Peyer's patch (tissue), 4 donors: ENCODE measurements at places on chromosomes 7 and 10. TPM values are rescaled to one million over a fixed set of nuclear protein-coding genes. Genes with fewer than 3 reads are reported as not detected.

DNA sequence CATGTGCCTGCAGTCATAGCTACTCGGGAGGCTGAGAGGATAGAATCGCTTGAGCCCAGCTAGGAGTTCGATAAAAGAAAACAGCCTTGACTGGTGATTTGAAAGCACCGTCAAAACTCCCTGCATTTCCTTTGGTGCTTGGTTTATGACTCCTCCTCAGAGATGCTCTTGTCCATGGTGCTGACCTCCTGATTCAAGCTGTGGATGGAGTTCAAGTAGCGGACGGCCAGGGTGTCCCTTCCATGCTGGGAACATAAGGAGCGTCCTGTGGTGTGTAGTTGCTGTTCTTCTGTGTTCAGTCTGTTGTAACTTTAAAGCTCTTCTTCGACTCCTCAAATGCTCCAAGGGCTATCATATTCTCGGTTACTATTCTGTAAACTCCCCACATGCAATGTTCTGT is 382.5 kb upstream of the KIAA1217 start:
- DNase-seq = no peak
- no peak overlapping the region for H3K4me3 ChIP-seq
- no peaks in the 10 kb centered on the region for H3K4me1 ChIP-seq
- H3K27ac ChIP-seq = no peak overlapping the region

- no peaks in the 10 kb centered on the region for H3K36me3 ChIP-seq
- H3K27ac ChIP-seq = no peak overlapping the region
- H3K4me1 ChIP-seq = no peaks in the 10 kb centered on the region
Measured at GRCh38 chr7:116193329-116194087, 16.8 kb upstream of the TES start.

DNA sequence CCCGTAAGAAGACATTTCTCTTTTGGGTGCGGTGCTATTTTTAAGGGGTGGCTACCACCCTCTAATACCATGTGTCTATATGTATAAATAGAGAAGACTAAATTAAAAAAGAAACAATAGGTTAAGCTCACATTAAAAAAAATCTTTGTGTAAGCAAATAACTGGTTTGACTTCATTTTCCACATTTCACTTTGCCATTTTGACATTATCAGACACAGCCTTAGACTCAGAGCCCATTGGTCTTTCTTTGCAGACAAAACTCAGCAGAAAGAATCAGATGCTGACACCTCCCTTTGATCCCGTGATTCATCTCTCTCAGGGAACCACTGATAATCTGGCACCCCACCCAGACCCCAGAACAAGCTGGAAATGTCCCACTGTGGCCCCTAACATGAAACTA is 74.5 kb downstream of the EMX2 start:
- H3K36me3 ChIP-seq = no peaks in the 10 kb centered on the region
- H3K4me1 ChIP-seq = no peaks in the 10 kb centered on the region
- no peaks in the 10 kb centered on the region for H3K27me3 ChIP-seq
- no peak overlapping the region for H3K27ac ChIP-seq

- H3K27ac ChIP-seq = no peak overlapping the region
- no peaks in the 10 kb centered on the region for H3K4me1 ChIP-seq
- H3K36me3 ChIP-seq = no peaks in the 10 kb centered on the region
- H3K4me3 ChIP-seq = no peak overlapping the region
- no peaks in the 10 kb centered on the region for H3K27me3 ChIP-seq
Measured at GRCh38 chr10:87767253-87767652, 50.8 kb downstream of the ATAD1 start.

GRCh38 chr10:114513381-114513792 is 109.1 kb upstream of the AFAP1L2 start:
- no peaks in the 10 kb centered on the region for H3K27me3 ChIP-seq
- H3K4me3 ChIP-seq = no peak overlapping the region
- H3K4me1 ChIP-seq = peaks cover 5% of the 10 kb centered on the region
- DNase-seq = no peak
- H3K36me3 ChIP-seq = no peaks in the 10 kb centered on the region

- H3K27me3 ChIP-seq = no peaks in the 10 kb centered on the region
- no peak for DNase-seq
- H3K36me3 ChIP-seq = no peaks in the 10 kb centered on the region
- H3K4me1 ChIP-seq = peaks cover 24% of the 10 kb centered on the region
- H3K27ac ChIP-seq = no peak overlapping the region
Measured at GRCh38 chr7:106062521-106062931, 49.6 kb downstream of the SYPL1 start.

- H3K4me1 ChIP-seq = no peaks in the 10 kb centered on the region
- H3K27ac ChIP-seq = no peak overlapping the region
- H3K36me3 ChIP-seq = no peaks in the 10 kb centered on the region
- no peak overlapping the region for H3K4me3 ChIP-seq
- no peaks in the 10 kb centered on the region for H3K27me3 ChIP-seq
Measured at GRCh38 chr7:22591271-22591670, 91.3 kb upstream of the STEAP1B start.

DNA sequence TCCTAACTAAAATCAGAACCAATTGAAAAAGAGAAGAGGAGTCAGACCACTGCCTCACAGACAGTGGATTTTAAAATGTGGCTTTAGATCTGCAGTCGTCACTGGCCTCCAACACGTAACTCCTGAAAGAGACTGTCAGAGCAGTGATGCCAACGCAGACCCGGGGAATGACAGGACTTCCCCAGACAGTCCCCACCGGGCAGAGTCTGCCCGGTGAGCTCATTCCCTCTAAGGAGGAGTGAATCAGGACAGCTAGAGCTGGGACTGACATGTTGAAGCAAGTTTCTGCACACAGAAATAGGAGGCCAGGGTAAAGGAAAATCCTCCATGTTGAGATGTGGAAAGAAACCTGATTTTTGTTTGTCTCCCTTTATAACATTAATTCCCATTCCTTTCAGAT is 105.0 kb downstream of the TES start:
- no peak overlapping the region for H3K27ac ChIP-seq
- no peak for DNase-seq
- H3K4me3 ChIP-seq = no peak overlapping the region
- no peaks in the 10 kb centered on the region for H3K4me1 ChIP-seq
- H3K36me3 ChIP-seq = no peaks in the 10 kb centered on the region
- H3K27me3 ChIP-seq = no peaks in the 10 kb centered on the region

DNA sequence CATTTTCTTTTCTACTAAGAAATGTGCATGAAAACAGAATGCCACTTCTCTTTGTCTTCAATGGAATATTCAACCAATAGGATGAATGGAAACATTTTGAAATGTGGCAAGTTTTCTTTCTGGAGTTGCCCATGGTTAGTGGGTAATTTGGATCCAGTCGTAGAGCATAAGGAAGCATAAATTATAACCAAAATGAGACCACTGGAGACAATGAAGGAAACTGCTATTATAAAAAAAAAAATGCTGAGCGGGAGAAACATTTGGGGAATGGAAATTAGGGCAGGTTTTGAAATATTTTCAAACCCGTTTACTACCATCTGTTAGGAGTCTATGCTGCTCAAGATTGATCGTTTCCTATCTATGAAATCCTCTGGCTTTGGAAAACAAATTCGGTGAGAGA is 182.9 kb upstream of the PRKCQ start:
- no peaks in the 10 kb centered on the region for H3K27me3 ChIP-seq
- DNase-seq = no peak
- H3K4me1 ChIP-seq = no peaks in the 10 kb centered on the region
- no peaks in the 10 kb centered on the region for H3K36me3 ChIP-seq
- no peak overlapping the region for H3K4me3 ChIP-seq
- no peak overlapping the region for H3K27ac ChIP-seq

DNA sequence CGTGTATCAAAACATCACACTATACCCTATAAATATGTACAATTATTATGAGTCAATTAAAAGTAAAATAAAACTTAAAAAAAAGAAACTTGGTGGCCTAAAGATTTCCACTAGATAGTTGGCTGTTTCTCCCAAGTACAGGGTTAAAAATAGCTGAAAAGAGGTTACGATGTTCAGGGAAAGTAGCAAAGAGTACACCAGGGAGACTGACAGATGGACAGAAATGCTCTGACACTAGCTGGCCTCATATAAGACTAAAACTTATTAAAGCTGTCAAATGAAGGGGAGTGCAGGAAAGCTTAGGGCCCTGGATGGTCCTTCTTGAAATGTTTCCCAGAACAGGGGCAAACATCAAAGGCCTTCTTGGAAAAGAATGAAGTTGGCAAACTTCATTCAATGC is 51.3 kb downstream of the TCAF1 start:
- no peaks in the 10 kb centered on the region for H3K36me3 ChIP-seq
- H3K27me3 ChIP-seq = no peaks in the 10 kb centered on the region
- H3K4me3 ChIP-seq = no peak overlapping the region
- no peaks in the 10 kb centered on the region for H3K4me1 ChIP-seq
- no peak overlapping the region for H3K27ac ChIP-seq

- no peaks in the 10 kb centered on the region for H3K27me3 ChIP-seq
- no peaks in the 10 kb centered on the region for H3K36me3 ChIP-seq
- no peak overlapping the region for H3K4me3 ChIP-seq
- no peak overlapping the region for H3K27ac ChIP-seq
Measured at GRCh38 chr7:28078036-28078901, 102.3 kb downstream of the JAZF1 start.

The STAG3 gene
- total RNA-seq = not detected
